ENCODE measurements at places on chromosomes 3 and 15.
A peak's percentile ranks its signal among the peaks of the same experiment; 100 is the strongest.

DNA sequence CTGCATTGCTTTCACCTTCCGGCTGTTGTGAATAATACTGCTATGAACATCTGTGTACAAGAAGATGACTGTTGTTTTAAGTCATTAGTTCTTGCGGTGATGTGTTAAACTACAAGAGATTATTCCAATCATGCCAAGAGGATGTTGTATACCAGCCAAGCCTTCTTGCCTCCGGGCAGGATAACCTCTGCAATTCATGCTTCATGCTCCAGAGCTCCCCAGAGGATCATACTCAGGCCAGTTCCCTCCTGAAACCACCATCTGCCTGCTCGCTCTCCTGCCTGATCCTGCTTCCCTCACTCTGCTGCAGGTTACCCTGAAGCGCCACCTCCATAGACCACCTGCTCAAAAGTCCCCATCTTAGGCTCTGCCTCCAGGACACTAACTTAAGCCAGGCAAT, 187.1 kb upstream of the PROK2 start:
- peak; percentile 34 for DNase-seq

DNA sequence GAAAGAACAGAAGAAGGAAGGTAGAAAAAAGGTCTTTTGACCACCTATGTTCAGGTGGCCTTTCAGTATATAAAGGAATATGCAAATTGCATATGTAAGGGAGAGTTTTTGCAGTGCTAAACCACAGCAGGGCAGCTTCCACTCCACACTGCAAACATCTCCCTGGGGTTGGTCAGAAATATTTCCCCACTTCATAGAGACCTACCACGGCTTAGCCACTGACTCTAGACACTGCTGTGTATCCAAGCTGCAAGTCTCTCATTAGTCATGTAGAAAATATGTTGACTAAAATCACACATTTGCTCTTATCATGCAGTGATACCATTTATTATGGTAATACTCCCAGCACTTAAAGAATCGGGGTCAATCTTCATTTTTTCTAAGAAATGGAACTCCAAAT, 214.9 kb upstream of the NR2F2 start:
- no peak for DNase-seq

DNA sequence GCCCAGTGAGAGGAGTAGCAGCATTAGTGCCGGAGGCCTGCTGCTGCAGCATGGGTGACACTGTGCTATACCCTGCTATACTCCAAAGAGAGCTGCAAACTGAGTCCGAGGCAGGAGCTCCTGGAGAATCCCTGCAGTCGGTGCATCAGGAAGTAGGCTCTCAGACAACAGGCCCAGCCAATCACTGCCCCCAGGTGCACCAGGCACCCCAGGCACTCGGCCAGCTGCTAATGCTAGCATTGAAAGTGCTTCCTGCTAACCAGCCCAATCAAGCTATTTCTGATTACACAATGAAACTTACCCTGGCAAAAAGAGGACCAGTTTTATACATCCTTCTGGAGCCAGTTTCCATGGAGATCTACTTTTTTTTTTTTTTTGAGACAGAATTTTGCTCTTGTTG, 45.6 kb upstream of the IREB2 start:
- DNase-seq: no peak

GRCh38 chr15:91018158-91018557, 4.2 kb downstream of the VPS33B start:
- DNase-seq: no peak

DNA sequence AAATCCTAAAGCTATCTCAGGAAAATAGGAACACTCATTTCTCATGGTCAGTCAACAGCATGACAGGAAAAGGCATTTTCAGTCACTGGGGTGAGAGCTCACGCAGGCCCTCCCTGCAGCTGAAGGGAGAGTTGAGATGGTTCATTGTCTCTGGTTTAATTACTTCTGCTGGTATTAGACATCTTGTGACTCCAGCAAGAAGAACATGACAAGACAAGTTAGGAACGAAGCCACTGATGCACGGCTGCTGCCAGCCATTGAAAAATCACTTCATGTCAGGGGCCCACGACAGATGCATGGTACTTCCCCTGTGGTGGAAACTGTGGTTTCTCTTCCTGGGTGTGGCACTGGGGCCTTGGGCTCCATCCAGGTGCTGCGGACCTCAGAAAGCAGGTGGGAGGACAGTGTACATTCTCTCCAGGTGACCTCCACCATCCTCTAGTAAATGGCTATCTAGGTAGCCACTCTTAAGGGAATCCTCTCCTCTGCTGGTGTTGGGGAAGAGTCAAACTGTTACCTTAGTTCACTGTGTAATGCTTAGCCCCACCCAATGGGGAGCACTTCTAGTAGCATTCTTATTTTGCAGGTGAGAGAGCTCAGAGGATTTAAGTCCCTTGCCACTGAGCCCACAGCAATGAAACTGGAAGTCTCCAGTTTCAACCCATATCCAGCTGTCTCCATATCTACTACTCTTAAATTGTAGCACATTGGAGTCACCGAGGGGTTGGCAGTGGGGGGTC, 274.2 kb downstream of the LRTM1 start:
- DNase-seq: no peak

DNA sequence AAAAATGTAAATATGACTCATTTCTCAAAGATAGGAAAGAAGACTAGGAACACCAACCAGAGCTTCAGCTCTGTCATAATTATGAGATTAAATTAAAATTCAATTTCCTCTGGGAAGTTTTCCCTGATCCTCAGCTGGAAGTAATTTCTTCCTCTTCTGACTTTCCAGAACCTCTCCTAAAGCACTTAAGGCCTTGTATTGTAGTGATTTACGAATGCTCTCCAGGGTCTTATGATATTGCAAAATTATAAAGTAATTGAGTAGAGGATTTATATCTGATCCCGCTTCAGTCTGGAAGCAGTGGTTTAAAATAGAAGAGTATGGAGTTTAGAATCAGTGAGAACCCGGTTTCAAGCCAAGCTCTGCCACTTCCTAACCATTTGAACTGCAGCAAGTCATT, 279.8 kb downstream of the ZPLD1 start:
- DNase-seq: no peak

- DNase-seq: no peak
Measured at GRCh38 chr3:16370872-16371740, 106.1 kb downstream of the OXNAD1 start.

DNA sequence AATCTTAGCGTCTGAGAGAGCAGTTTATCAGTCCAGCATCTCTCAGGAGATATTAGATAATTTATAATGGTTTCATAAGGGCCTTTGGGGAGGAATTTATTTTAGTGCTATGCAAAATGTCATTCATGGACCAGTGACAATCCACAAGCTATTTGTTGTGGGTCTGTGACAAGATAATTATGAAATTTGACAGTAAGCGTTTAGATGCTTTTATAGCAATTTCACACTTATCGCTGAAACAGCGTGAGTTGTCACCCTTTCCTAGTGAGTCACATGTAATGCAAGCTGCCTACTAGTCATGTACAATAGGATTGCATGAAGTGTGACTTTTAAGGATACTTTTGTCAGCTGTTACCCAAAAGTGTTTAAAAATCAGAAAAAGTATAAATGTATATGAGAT, 315.6 kb upstream of the THBS1 start:
- DNase-seq: no peak

DNA sequence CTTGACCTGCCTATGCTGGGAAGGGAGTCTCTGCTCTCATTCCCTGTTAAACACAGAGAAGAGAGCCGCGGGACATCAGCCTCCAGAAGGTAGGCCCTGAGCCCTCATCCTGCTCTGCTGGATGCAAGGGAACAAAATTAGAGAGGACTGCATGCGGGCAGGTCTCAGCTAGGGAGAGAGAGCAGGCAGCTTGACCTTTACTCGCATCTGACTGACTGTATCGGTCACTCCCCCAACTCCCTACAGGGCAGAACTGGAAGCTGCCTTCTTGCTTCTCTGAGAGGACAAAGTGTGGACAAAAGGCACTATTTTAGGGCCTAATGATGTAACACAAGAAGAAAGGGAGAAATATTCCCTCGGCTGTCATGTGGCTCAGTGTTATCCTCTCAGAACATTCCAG, 38.7 kb upstream of the ATOSA start:
- DNase-seq: no peak

- DNase-seq: no peak
Measured at GRCh38 chr3:45092132-45093031, 53.8 kb downstream of the CDCP1 start.
